ENCODE measurements at places on chromosomes 7 and 10.
A peak's percentile ranks its signal among the peaks of the same experiment; 100 is the strongest.

GRCh38 chr10:78594559-78595268 is 474.1 kb upstream of the ZMIZ1 start:
- no peak for DNase-seq

- no peak for DNase-seq
Observed at GRCh38 chr10:49740346-49741107, 21.6 kb downstream of the OGDHL start.

- no peak for DNase-seq
Observed at GRCh38 chr10:110511734-110512449, 14.2 kb downstream of the DUSP5 start.

GRCh38 chr7:131235489-131236317 is 92.0 kb upstream of the MKLN1 start:
- peak; percentile 58 for DNase-seq

DNA sequence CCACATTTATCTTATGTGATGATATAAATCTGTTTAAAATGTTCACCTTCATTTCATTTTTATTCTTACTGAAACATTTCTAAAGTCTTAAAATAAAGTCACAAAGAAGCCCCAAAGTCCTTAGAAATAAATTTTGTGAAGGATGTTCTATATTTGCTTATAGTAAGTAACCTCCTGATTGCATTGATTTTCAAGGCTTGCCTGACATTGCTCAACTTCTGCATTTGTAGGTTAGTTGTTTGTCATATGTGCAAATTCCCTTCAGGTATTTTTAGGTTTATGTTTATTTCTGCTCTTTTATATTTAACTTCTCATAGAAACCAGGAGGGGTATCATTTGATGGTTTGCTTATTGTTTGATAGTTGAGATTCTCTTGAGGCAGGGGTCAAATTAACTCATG is 417.8 kb downstream of the ARL4A start:
- DNase-seq = no peak

DNA sequence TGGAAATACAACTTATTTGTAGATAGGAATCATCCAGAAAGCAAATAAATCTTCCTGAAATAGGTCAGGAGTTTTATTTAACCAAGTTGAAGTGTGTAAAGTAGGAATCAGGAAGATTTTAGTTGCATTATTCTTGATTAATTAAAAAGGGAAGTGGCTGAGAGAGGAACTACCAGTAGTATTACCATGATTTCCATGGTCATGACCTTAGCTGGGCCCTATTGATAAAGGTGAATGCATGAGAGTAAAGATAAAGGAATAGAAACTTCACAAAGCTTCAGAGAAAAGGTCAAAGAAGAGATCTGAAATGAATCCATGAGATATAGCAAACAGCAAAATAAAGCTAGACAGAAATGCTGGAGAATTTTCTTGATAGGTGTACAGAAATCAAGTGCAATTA is 46.2 kb upstream of the DLX6 start:
- no peak for DNase-seq

DNA sequence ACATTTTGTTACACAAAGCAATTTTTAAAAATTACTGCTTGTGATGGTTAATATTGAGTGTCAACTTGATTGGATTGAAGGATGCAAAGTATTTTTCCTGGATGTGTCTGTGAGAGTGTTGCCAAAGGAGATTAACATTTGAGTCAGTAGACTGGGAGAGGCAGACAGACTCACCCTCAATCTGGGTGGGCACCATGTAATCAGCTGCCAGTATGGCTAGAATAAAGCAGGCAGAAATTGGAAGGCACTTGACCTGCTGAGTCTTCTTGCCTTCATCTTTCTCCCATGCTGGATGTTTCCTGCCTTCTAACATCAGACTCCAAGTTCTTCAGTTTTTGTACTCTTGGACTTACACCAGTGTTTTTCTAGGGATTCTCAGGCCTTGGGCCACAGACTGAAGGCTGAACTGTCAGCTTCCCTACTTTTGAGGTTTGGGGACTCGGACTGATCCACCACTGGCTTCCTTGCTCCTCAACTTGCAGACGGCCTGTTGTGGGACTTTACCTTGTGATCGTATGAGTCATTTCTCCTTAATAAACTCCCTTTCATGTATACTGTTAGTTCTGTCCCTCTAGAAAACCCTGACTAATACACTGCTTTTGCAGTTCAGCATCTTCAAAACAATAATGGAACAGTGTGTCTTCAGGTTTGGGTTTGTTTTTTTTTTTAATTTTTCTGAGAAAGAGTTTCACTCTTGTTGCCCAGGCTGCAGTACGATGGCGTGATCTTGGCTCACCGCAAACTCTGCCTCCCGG is 244.1 kb upstream of the SEMA3C start:
- DNase-seq = no peak

DNA sequence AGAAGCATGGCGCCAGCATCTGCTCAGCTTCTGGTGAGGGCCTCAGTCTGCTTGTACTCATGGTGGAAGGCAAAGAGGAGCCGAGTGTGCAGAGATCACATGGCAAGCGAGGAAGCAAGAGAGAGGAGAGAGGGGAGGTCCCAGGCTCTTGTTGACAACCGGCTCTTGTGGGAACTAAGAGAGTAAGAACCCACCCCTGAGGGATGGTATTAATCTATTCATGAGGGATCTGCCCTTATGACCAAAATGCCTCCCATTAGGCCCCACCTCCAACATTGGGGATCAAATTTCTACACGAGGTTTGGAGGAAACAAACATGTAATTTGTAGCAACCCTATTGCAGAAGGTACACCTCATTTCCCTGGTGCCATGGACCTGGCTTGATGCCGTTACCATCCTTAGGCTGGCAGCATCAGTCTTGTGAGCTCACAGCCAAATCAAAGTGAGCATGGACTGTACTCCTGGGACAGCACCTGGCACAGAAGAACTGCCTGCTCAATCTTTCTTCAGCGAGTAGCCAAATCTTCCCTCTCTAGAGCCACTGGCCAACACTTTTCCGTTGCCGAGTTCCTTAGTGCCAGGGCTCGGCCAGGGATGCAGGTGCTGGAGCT is 6.5 kb downstream of the BTBD16 start:
- no peak for DNase-seq

DNA sequence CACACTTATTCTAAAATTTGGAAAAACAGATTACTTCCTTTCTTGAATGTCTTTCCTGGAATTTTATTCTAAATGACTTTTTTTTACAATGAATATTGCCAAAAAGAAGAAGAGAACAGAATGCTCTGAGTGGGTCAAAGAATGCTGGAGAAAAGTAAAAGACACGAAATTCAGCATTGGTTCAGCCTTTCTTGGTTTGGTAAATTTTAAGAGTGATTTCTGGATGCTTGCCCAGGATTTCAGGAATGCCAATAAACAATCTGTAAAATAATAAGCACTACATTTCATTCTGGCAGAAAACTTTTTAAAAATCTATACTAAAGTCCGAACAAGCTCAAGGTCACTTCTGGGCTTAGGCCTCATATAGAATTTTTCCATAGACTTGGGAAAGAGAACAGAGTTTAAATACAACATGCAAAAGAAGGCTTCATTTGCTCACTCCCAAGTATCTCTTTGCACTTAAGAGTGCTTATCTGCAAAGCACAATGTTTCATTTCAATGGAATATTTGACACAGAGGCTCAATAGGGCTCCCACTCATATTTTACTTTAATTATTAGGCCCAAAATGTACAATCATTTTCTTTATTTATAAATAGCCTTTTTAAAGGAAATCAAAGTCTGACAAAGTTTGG is 359.5 kb upstream of the ANKRD30A start:
- DNase-seq = no peak

- no peak for DNase-seq
Observed at GRCh38 chr7:13949445-13949844, 40.0 kb downstream of the ETV1 start.

- DNase-seq = no peak
Observed at GRCh38 chr7:16644157-16644556, 1.4 kb downstream of the ANKMY2 start.

DNA sequence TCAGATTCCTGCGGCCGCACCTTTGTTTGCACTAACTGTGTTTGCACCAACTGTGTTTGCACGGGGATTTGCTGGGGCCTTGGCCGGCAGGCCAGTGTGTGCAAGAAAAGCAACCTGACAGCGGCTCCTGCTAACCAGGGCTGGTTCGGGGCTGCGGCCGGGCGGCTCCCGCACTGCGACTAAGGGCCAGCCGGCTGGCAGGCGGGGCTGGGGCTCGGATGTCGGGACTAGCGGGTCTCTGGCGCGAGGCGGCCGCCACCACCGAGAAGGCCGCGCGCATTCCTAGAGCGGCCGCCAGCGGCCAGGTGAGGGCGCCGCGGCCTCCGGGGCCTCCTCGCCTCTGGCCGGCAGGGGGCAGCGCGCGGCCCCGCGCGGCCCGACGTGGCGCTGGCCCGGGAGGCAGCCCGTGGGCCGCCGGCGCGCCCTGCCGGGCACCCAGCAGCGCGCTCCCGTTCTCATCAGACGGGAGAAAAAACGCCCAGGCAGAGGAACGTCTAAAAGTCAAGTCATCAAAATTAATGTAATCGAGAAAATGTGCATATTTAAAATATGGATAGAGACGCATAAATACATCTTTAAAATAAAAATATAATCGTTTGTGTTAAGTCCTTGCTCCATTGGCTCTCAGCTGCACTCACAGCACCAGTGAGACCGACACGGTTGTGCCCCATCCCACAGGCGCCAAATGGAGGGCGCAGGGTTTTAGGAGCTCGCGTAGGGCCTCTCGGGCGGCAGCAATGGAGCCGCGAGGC is 38.5 kb downstream of the ZNF777 start:
- peak; percentile 83 for DNase-seq

DNA sequence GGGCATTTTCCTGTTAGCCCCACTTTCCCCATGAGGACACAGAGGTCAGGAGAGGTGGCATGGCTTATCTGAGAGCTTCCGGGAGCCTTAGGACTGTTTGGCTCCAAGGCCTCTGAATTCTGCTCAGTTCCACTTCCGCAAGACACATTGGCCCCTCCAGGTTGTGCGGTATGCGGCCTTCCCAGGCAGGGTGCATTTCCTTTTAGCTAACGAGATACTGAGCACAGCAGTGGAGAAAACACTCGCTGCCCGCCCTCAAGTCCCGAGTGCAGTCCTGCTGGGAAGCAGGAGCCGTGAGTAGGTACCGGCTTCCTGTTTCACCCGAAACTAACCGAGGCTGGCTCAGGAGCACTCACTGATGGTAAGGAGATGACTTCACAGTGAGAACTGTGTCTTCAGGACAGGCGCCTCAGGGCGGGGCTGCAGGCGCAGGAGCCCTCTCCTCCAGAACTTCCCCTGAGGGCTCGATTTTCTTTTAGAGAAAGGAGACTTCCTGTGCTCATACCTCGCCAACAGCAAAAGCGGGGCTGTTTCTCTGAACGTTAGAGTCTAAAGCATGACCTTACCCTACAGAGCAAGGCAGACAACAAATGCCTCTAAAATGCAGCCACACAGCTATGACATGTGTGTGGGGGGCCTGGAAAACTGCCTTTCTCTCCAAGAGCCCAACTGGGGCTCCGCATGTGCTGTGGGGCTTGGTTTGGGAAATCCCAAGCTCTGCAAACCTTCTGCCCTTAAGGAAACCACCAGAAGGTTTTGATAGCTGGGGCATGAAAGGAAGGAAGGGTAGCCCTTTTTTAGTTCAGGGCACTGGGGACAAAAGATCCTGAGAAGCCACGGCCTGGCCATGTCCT is 25.9 kb downstream of the RGS10 start:
- peak; percentile 59 for DNase-seq

GRCh38 chr10:58475322-58476277 is 37.1 kb upstream of the BICC1 start:
- no peak for DNase-seq

DNA sequence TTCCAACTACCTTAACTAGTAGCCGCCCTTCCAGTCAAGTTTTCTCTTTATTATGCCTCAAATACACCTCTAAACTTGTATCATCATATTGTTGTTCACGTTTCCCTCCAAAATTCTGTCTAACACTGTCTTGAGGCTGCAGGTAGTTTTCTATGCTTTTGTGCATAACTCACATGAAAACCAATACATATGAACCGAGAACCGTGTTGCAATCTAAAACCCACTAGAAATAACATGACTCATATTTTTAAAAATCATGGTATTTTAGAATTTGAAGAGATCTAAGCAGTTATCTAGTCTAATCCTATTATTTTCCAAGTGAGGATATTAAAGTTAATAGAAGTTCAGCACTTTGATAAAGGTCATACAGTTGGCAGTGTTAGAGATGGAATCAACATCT is 18.2 kb downstream of the LIPF start:
- DNase-seq = no peak

- DNase-seq = no peak
Observed at GRCh38 chr10:62243647-62243997, 25.0 kb downstream of the RTKN2 start.

DNA sequence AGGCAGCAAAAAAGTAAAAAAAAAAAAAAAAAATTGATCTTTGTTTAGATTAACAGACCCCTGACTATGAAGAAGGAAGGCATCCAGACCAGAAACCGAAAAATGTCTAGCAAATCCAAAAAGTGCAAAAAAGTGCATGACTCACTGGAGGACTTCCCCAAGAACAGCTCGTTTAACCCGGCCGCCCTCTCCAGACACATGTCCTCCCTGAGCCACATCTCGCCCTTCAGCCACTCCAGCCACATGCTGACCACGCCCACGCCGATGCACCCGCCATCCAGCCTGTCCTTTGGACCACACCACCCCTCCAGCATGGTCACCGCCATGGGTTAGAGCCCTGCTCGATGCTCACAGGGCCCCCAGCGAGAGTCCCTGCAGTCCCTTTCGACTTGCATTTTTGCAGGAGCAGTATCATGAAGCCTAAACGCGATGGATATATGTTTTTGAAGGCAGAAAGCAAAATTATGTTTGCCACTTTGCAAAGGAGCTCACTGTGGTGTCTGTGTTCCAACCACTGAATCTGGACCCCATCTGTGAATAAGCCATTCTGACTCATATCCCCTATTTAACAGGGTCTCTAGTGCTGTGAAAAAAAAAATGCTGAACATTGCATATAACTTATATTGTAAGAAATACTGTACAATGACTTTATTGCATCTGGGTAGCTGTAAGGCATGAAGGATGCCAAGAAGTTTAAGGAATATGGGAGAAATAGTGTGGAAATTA is 19.4 kb downstream of the GATA3 start:
- DNase-seq = peak; percentile 62

DNA sequence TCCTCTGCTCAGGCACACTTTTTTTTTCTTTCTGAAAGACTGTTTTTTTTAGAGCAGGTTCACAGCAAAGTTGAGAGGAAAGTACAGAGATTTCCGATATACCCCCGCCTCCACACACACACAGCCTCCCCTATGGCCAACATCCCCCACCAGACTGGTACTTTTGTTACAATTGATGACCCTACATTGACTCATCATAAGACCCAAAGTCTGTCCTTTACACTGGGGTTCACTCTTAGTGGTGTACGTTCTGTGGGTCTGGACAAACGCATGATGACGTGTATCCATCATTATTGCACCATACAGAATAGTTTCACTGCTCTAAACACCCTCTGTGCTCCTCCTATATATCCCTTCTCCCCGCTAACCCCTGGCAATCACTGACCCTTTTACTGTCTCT is 107.7 kb downstream of the RBM20 start:
- no peak for DNase-seq

- no peak for DNase-seq
Observed at GRCh38 chr10:36423821-36424248, 701.6 kb upstream of the ANKRD30A start.

DNA sequence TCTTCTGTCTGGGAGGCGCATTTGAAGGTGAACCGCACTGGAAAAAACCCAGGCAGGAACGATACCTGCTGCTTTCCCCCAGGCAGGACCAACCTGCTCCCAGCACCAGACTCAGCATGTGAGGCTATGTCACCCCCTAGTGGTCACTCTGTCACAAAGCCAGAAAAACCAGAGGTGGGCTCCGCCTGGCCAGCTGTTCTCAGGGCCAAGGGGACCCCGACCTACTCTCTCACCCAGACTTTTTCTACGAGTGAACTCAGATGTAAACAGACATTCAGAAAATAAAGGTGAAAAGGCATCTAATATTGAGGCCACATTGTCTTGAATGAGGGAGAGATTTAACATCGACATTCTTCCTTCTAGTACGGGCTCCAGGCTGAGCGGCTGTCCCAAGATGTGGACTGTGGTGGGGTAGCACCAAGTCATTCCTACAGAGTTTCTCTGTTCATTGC is 117.3 kb downstream of the PRKAG2 start:
- DNase-seq = no peak
